Left lobe of liver (tissue), 2 donors: ENCODE measurements at places on chromosomes 12 and 14. TPM values are rescaled to one million over a fixed set of nuclear protein-coding genes. Genes with fewer than 3 reads are reported as not detected.

Gene SERPINA12
- total RNA-seq, result 0.35 TPM

Gene SRRM4
- not detected for total RNA-seq

Gene SALL2
- 0.68 TPM for total RNA-seq

Gene GNPNAT1
- total RNA-seq, result 36.7 TPM

Gene CPNE6
- total RNA-seq, result 0.40 TPM

Gene DLGAP5
- total RNA-seq, result 0.33 TPM

Gene DPPA3
- not detected for total RNA-seq

Gene KRT83
- not detected for total RNA-seq

Gene ARHGAP9
- total RNA-seq, result 4.3 TPM

Gene SYCP3
- total RNA-seq, result not detected

Gene RPS29
- 469 TPM for total RNA-seq

Gene CYP27B1
- 0.45 TPM for total RNA-seq

Gene DDHD1
- total RNA-seq, result 3.3 TPM

Gene LHX5
- total RNA-seq, result not detected

Gene SOAT2
- total RNA-seq, result 0.25 TPM

Gene EIF2S3B
- total RNA-seq, result 0.20 TPM

Gene ACOT6
- 1.6 TPM for total RNA-seq

Gene MAX
- 32.3 TPM for total RNA-seq

Gene GALNT4
- total RNA-seq, result 2.7 TPM

Gene RAB5B
- 46.5 TPM for total RNA-seq

Gene FRS2
- total RNA-seq, result 15.2 TPM

Gene FUT8
- total RNA-seq, result 3.8 TPM

Gene CRADD
- 27.0 TPM for total RNA-seq

Gene IL26
- not detected for total RNA-seq

Gene SLC22A17
- total RNA-seq, result 3.6 TPM
